ENCODE measurements at places on chromosomes 2 and 18.

DNA sequence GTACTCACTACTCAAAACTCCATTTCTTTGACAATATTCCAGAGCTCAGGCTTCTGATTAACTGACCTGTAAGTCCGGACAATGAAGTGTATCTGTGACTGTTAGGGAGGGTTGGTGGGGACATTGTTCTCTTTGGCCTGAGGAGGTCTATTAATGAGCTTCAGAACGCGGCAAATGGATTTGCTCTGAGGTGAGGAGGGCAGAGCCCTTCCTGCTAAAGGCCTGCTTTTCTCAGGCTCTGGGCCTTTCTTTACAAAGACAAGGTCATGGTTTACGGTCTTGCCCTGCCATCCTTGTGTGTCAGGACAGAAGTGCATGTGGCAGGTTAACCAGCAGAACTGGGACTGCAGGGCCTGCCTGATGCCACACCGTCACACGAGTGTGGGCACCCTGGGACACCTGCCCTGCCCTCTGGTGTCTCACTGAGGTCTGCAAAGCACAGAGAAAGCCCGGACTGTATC, 7.2 kb downstream of the ALKAL2 start:
- DNase-seq, result no peak

DNA sequence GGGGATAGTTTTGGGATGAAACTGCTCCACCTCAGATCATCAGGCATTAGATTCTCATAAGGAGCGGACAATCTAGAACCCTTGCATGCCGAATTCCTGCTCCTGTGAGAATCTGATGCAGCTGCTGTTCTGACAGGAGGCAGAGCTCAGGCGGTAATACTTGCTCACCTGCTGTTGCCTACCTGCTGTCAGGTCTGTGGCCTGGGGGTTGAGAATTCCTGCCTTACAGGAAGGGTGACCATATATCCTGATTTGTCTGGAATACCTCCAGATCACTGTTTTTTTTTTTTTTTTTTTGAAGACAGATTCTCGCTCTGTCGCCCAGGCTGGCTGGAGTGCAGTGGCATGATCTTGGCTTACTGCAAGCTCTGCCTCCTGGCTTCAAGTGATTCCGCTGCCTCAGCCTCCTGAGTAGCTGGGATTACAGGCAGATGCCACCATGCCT, 21.7 kb downstream of the ACSL3 start:
- DNase-seq, result no peak

DNA sequence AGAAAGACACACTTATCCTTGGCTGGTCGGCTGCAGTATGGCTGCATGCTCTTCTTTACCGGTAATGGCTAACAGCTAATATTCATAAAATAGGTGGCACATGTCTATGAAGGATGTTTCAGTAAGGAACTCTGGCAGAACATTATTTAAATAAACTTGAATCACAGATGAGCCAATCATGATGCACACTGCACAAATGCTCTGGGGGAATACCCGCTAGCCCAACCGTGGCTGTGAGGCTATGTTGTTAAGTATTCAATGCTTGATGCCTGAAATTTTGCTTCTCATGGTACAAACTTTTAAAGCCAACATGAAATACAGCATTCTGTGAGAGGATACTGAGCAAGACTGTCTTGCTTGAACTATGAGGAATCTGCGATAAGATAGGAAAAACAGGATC, 505.8 kb downstream of the ZEB2 start:
- no peak for DNase-seq

GRCh38 chr2:171889333-171889732, 4.7 kb downstream of the SLC25A12 start:
- DNase-seq, result no peak

DNA sequence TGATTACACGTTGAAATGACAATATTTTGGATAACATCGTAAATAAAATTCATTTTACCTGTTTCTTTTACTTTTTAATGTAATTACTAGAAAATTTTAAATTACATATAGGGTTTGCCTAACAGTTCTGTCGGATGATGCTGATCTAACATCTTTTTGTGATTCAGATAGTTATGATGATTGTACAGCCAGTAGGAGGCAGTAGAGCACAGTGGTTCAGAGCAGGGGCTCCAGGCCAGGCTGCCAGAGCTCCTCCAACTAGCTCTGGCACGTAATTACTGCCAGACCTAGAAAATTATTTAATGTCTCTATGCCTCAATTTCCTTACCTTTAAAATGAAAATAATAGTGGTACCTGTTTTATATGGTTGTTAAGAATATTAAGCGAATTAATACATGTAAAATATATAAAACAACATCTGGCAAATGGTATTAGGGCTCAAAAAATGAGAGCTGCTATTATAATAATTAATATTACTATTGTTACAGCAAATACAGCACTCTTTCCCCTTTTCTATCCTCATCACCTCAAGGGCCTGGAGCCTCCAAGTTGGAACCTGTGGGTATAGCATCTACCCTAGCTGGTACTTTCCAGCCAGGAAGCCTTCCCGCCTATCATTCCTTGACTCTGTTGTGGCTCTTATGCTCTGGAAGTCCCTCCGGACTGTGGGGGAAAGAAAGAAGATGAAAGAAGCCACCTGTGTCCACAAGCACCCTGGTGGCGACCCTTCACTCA, 47.7 kb upstream of the PLA2R1 start:
- DNase-seq, result peak; percentile 52

DNA sequence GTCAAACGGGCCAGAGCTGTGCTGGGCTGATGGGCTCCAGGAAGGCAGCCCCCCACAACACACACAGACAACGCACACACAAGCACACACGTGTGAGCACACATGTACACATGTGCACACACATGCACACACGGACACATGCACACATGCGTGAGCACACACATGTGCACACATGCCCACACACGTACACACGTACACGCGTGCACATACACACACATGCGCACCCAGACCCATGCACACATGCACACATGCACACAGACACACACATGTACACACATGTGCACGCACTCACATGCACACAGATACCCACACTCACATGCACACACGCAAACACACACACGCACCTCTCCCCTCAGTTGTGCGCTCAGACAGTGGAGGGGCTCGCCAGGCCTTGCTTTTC, 31.2 kb upstream of the HPCAL1 start:
- DNase-seq, result no peak

GRCh38 chr2:1664076-1664605, 80.2 kb downstream of the PXDN start:
- DNase-seq, result no peak

DNA sequence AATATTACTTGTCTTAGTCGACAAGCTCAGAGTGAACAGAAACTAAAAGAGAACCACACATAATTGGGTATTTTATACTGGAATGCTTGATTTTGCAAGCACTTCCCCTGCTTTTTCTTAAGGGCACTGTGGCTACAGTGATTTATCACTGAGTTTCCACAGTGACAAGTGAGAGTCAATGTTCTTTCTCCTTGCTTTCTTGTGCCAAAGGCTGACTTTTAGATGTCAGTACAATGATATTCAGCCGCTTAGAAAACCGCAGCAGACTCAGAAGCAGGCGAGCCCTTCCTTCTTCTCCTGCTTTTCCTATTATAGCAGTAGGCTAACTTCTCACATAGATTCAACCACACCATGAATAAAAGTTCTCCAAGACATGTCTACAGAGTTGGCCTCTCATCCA, 1603.6 kb upstream of the NXPH2 start:
- no peak for DNase-seq

DNA sequence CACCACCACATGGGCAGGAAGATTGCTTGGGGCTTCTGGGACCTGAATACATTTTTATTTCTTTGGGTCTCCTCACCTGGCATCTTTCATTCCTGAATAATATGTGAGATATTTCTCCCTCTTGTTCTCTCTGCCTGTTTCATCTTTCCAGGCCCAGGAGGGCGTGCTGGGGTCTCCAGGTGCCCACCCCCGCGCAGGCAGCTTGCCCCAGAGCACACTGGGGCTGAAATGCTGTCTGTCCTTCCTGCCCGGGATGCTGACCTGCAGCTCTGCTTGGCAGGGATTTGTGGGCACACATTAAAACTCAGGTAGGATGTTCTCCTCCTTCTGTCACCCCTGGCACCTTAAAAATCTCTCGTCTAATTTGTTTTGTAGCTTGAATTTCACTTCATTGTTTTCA, 39.7 kb upstream of the TEX51 start:
- DNase-seq, result no peak

DNA sequence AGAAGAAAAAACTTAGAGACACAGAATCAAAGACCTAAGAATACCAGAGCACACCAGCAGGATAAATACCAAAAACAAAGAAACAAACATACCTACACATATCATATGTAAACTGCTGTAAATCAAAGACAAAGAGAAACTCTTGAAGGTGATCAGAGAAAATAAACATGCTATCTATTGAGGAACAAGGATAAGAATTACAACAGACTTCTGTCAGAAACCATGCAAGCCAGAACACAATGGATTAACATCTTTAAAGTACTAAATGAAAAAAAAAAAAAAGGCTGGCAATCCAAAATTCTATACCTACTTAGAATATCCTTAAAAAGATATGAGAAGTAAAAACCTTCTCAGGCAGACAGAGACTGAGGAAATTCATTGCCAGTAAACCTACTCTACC, 51.6 kb upstream of the MGAT4A start:
- no peak for DNase-seq

DNA sequence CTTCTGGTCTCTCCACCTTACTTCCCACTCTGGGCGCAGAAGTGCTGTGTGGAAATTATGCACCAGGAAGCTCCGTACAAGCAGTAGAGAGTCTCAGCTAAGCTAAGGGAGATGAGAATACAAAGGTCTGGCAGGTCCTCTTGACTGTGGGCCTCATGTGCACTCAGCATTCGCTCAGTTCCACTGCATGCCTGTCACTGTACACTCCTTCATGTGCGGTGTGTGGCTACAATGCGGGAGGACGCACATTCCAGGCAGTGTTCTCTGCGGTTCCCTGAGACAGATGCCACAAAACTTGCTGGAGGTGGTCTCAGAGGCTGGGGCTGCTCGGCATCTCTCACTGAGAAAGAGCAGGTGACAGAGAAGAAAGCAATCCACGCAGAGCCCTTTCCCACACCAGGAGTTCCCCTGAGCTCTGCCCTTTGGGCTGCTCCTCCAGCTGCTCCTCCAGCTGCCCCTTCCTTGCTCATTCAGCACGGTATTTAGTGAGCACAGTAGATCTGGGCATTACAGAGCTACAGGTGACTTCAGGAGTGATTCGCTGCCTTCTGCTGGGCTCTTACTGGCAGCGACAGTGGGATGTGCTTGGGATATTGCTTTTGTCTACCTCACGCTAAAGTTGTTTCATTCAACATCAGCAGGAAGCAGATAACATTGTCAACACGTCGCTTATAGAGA, 176.6 kb downstream of the SH3RF3 start:
- no peak for DNase-seq

DNA sequence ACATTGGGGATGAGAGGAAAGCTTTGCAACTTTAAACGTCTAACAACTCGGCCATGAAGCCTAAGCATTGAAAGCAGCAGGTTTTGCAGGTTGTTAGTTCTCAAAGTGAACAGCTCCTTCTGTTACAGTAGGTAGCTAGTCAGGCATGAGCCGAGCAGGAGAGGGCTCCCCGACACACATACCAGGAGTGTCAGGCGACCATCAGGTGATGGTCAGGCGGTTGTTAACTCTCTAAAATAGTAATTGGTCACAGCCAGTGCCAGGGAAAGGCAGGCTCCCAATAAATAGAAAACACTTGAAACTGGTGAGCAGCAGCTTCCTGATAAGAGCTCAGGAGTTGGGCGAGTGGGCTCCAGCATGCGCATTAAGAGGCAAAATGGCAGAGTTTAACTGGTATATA, 53.5 kb upstream of the DAPL1 start:
- no peak for DNase-seq

GRCh38 chr2:11343368-11343649, 1.1 kb downstream of the ROCK2 start:
- no peak for DNase-seq

DNA sequence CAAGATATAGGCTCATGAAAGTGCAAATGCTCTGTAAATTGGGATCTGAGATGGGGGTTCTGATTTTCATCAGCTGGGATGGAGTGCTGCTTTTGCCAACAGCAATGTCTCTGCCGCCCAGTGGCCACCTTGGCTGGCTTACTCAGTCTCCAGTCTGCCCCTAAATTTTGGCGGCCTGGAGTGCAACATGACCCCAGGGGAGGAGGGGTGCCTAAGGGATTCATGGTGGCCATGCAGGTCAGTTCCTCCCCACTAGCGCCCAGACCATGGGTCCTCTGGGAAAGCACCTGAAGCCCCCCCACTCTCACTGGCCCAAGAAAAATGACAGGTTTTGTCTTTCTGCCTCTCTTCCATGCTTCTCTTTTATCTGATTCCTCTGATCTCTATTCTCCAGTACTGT, 45.0 kb downstream of the SLC4A3 start:
- DNase-seq, result no peak

DNA sequence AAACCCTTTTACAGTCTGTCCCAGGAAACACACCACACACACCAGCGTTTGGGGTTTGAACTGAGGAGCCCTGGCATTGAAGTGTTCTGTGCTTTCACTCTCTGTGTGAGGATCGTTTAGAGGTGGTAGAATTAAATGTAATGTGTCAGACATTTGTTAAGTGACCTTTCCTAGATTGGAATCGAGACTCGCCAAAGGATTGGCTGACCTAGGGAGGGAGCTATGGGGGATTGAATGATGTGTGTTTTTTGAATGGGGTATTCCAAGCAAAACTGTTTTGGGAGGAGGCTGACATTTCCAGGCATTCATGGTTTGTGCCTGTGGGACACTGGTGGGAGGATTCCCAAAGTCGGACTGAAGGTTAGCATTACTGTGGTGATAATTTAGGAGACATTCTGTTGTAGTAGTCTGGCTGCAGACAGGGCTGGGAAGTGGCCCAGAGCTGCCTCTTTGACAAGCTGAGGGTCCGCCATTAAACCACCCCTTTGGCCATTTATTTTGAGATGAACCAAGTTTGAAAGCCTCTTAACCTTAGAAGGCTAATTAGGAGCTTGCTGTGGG, 1.7 kb downstream of the MYO1B start:
- DNase-seq, result no peak

DNA sequence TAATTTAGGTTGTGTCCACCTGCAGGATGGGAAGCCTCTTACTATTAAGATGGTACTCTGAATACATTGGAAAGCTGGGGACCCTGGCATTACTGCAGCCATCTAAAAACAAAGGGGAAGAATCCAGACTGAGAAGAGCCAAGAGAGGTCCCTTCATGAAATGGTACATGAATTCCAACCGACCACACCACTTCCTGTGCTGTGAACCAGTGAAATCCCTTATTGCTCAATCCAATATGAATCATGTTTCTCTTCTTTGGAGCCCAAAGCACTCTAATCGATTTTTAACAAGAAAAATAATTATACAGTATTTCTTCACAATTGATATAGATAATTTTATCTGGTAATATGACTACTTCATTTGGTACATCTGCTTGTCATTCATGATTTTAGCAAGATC, 479.7 kb upstream of the RAB6C start:
- no peak for DNase-seq

GRCh38 chr2:135745545-135745944, 3.9 kb downstream of the UBXN4 start:
- no peak for DNase-seq

GRCh38 chr2:215540658-215541057, 104.8 kb upstream of the FN1 start:
- DNase-seq, result no peak

Data from CD8-positive, alpha-beta T cell (primary cell).